ENCODE measurements at places on chromosomes 5 and 9.

- no peak for DNase-seq
These were observed 297.3 kb downstream of the MLLT3 start for GRCh38 chr9:20325008-20325407.

- DNase-seq = no peak
These were observed 103.6 kb downstream of the CCDC192 start for GRCh38 chr5:127806776-127807175.

DNA sequence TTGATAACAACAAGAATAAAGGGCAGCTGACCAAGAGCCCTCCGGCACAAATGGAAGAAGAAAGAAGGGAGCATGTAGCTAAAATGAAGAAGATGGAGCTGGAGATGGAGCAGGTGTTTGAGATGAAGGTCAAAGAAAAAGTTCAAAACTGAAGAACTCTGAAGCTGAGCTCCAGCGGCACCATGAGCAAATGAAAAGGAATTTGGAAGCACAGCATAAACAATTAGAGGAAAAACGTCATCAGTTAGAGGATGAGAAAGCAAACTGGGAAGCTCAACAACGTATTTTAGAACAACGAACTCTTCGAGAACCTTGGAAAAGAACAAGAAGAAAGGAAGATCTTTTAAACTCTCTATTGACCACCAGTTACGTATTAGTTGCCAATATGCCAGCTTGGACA is 100.9 kb downstream of the GABBR2 start:
- DNase-seq = no peak

- DNase-seq = no peak
These were observed 62.8 kb downstream of the RAPGEF1 start for GRCh38 chr9:131677049-131677443.

GRCh38 chr9:15305470-15305869 is 1.5 kb downstream of the TTC39B start:
- no peak for DNase-seq

- DNase-seq = no peak
These were observed 51.6 kb upstream of the PHYKPL start for GRCh38 chr5:178284093-178284675.

- DNase-seq = no peak
These were observed 14.3 kb upstream of the SNCAIP start for GRCh38 chr5:122297587-122298298.

DNA sequence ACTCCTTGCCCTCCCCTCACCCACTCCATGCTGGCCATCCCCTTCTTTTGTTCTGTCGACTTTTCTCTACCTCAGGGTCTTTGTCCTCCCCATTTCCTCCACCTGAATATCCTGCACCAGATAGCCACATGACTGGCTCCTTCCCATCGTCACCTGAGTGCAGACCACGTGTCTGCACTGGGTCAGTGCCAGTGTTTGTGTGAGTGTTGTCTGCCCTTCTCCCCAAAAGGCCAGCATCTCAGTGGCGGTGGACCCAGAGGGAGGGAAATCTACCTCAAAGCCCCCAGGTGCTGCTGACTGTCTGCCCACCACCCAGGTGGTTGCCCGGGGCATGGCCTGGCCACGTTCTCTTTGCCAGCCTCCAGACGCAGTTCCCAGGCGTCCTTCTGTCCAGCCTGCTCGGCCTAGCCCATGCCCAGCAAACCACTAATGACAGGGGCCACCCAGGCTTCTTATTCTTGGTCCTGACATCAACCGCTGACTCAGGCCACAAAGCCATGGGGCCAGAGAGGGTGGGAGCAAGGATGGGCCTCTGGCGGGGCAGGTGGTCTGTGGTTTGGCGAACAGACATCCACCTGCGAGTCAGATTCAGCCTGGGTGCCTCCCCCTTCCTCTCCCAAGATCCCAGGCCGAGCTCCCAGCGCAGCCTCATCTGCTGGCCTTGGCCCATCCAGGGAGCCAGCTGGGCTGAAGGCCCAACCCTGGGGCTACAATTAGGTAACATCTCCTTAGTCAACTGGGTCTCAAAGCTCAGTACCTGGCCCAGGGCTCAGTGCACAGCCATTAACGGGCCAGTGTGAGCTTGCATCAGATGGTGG is 5.5 kb upstream of the NINJ1 start:
- no peak for DNase-seq

DNA sequence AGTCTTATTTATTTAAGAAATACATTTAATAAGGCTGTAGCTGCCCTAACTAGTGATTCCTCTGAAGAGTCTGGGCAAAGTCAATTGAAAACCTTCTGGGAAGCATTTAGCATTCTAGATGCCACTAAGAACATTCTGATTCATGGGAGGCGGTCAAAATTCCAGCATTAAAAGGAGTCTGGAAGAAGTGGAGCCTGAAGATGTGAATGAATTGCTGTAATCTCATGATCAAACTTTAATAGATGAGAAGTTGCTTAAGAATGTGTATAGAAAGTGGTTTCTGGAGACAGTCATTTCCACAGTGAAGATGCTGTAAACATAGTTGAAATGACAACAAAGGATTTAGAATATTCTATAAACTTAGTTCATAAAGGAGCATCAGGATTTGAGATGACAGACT is 61.4 kb downstream of the WDR41 start:
- DNase-seq = no peak

GRCh38 chr9:112421771-112422222 is 41.9 kb downstream of the HSDL2 start:
- no peak for DNase-seq

DNA sequence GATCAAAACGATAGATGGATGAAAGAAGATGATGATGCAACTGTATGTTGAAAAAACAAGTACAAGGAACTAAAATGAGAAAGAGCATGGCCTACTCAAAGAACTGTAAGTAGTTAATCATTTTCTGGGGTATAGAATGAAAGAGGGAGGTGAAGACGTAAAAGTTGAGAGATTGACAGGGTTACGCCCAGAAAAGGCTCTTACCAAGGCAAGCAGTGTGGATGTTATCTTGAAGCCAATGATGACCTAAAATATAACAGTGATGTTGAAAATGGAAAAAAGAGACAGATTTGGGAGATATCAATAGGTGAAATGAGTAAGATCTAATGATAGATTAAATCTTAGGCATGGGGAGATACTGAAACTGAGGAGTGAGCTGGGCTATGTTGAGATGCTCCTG is 80.4 kb upstream of the GNAQ start:
- no peak for DNase-seq

Data from stimulated activated CD8-positive, alpha-beta memory T cell treated with anti-CD3 and anti-CD28 coated beads, Interleukin-2, amount 100 ng/mL, for 1 hour (primary cell).